Panc1 (cell line): ENCODE measurements at places on chromosomes 4 and X.

- no peak for DNase-seq
Measured at GRCh38 chr4:38077791-38078489, 117.7 kb downstream of the PTTG2 start.

DNA sequence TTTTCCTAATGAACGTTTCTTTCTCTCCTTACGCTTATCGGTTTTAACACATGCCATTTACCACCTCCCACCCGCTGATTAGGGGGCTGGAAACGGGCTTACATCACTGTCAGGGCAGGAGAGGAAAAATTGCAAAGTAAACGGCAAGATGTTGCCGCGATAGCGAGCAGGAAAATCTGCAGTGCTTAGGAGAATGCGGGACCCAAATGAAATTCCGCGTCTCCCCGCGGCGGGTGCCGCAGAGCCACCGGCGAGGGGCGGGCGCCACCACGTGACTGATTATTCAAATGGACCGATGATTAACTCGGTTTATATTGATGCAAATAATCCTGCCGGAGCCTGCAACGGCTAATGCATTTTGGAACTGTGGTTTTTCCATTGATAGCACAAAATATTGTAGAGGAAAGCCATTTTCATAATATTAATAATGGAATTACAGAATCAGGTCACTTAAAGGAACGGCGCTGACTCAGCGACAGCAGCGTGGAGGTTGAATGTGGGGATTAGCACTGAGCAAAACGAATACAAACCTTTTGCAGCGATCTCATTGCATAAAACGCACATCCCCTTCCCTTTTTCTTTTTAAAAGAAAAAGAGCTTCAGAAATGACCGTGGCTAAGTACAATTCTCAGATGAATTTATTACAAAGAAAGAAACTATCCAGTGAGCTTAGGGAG, 224.2 kb downstream of the STIM2 start:
- no peak for DNase-seq

- no peak for DNase-seq
Measured at GRCh38 chr4:123305736-123306135, 90.9 kb upstream of the SPRY1 start.

DNA sequence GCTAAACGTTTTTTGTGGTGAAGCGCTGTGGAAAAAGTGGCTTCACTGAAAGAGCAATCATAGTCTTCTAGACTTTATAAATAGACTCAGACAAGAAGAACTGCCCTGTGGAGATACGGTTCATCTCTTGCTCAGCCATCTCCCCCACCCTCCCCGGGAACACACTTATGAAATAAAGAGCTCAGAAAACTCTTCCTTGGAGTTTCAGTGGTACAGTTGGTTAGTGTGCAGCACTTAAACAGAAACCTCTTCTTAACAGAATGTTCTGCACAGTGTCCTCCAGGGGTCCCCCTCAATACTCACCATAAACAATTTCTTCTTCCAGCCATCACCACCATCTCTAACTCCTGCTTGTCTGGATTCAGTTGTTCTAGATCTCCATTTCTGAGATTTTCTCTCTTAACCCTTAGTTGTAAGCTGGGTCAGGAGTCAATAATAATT, 313.0 kb downstream of the ARHGAP10 start:
- DNase-seq: no peak

GRCh38 chr4:42809419-42810084, 83.0 kb upstream of the GRXCR1 start:
- no peak for DNase-seq

GRCh38 chrX:78181307-78181706, 41.9 kb upstream of the TAF9B start:
- no peak for DNase-seq

- DNase-seq: no peak
Measured at GRCh38 chr4:39792128-39792527, 94.2 kb downstream of the UBE2K start.

- no peak for DNase-seq
Measured at GRCh38 chr4:31190671-31191070, 470.5 kb downstream of the PCDH7 start.

DNA sequence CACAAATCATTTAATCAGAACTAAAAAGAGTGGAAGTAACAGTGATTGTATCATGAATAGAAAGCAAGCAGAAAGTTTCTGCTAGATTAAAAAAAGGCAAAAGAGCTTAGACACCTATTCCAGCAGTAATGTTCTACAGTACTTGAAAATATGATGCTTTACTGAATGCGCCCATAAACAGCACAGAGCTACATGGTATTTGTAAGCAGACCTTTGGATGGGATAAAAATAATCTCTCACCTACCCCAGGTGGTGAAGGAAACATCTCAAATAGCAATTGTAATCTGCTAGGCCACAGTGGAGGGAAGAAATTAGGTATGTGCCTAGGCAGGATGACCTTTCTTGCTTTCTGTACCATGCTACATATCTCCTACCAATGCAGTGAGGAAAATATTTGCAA, 280.9 kb upstream of the PRKX start:
- DNase-seq: no peak

- DNase-seq: no peak
Measured at GRCh38 chr4:152946446-152946845, 10.3 kb downstream of the FHDC1 start.
